ENCODE measurements at places on chromosomes 1 and 21. TPM values are rescaled to one million over a fixed set of nuclear protein-coding genes. Genes with fewer than 3 reads are reported as not detected.

DNA sequence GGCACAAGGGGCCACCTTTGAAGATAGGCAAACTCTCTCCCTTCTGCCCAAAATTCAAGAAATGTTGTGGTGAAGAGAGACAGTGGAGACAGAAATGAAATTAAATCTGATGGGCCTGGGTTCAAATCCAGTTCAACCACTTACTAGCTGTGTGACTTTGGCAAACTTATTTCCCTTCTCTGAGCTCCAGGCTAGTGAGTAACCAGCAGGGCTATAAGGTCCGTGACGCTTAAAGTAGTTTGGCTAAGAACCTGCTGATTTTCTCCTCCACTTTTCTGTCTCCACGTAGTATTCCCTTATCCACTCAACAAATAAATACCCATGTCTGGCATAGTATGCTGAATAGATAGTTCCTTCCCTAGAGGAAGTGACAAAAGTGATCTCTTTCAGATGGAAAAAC lies 1.9 kb downstream of the SLC2A1 start:
- H3K27me3 ChIP-seq = no peaks in the 10 kb centered on the region
- peak overlapping the region; percentile 94 for H3K27ac ChIP-seq
- peak overlapping the region; percentile 91 for H3K4me3 ChIP-seq
- DNase-seq = no peak

The IL19 gene
- polyA plus RNA-seq = not detected

GRCh38 chr1:183585038-183585437 lies 5.2 kb downstream of the NCF2 start:
- no peaks in the 10 kb centered on the region for H3K27me3 ChIP-seq
- peaks cover 5% of the 10 kb centered on the region for H3K4me1 ChIP-seq
- H3K27ac ChIP-seq = no peak overlapping the region
- H3K36me3 ChIP-seq = no peaks in the 10 kb centered on the region

The KCNC4 gene
- polyA plus RNA-seq = 2.1 TPM

- no peak overlapping the region for H3K4me3 ChIP-seq
- peaks cover 50% of the 10 kb centered on the region for H3K4me1 ChIP-seq
- no peaks in the 10 kb centered on the region for H3K27me3 ChIP-seq
- H3K27ac ChIP-seq = peak overlapping the region; percentile 66
Observed at GRCh38 chr1:109368464-109368863, 29.3 kb downstream of the SORT1 start.

- no peak for DNase-seq
- H3K4me1 ChIP-seq = peaks cover 27% of the 10 kb centered on the region
- H3K27me3 ChIP-seq = no peaks in the 10 kb centered on the region
- no peak overlapping the region for H3K4me3 ChIP-seq
- H3K27ac ChIP-seq = peak overlapping the region; percentile 38
Observed at GRCh38 chr1:220914283-220915116, 35.3 kb downstream of the HLX start.

- no peak overlapping the region for H3K27ac ChIP-seq
- no peaks in the 10 kb centered on the region for H3K27me3 ChIP-seq
- no peak overlapping the region for H3K4me3 ChIP-seq
- no peaks in the 10 kb centered on the region for H3K36me3 ChIP-seq
- no peaks in the 10 kb centered on the region for H3K4me1 ChIP-seq
Observed at GRCh38 chr1:200317236-200317635, 92.6 kb downstream of the ZNF281 start.

GRCh38 chr1:37914719-37915475 lies 32.0 kb downstream of the INPP5B start:
- H3K36me3 ChIP-seq = no peaks in the 10 kb centered on the region
- no peaks in the 10 kb centered on the region for H3K27me3 ChIP-seq
- no peak overlapping the region for H3K27ac ChIP-seq
- H3K4me1 ChIP-seq = peaks cover 5% of the 10 kb centered on the region
- no peak for DNase-seq
- H3K4me3 ChIP-seq = no peak overlapping the region
